ENCODE measurements at places on chromosomes 5 and 9.

DNA sequence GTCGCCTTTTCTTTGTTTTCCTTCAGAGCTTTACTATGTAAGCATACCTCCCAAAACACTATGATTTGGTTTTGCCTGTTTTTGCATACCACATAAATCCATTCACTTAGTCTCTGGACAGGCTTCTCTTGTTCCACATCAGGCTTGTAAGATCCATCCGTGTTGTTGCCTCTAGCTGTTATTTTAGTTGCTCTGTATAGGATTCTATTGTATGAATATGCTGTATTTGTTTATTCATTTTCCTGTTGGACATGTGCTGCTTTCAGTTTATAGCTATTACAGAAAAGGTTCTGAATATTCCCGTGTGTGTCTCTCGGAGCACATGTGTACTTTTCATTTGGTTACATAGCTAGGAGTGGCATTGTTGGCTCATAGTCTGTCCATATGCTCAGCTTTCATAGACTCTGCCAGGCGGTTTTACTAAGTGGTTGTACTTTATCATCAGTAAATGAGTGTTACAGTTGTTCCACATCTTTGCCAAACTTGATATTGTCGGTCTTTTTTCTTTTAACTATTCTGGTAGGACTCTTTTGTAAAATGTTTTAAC lies 41.8 kb downstream of the NUP214 start:
- DNase-seq: no peak

DNA sequence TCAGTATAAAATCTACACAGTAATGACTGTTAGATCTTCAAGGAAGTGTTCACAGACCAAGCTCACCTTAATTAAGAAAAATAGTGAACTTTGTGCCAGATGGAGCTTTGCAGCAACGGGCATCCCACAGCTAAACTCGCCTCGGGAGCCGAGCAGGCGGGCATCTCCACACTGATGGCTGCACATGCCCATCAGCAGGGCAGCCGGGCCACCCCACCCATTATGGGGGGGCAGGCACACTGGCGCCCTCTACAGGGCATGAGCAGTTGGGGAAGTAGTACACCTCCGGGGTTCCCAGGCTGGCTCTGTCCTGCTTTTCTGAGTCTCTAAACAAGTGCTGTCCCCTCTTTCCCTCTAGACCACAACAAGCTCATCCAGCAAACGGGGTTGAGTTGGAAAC lies 21.6 kb downstream of the ANKS6 start:
- no peak for DNase-seq

GRCh38 chr9:33459115-33459514 lies 11.7 kb upstream of the AQP3 start:
- DNase-seq: no peak

DNA sequence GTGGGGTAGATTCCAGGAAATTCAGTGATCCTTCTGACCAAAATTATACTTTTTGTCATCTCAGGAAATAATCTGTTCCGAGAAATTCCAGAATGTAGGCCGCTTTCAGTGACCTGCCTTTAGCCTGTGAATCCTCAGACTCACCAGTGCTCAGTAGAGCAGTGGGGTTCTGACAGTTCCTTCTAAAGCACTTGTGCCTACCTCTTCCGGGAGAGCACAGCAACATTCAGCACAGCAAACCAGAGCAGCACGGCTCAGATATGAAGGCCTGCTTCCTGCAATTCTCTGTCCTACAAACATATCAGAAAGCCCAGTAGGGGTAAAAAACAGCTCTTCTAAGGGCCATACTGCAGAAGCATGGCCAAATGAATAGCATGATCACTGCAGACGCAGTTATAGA lies 15.0 kb downstream of the FANCC start:
- no peak for DNase-seq

- no peak for DNase-seq
These were observed 181.6 kb upstream of the DMRTA1 start for GRCh38 chr9:22265038-22265437.

DNA sequence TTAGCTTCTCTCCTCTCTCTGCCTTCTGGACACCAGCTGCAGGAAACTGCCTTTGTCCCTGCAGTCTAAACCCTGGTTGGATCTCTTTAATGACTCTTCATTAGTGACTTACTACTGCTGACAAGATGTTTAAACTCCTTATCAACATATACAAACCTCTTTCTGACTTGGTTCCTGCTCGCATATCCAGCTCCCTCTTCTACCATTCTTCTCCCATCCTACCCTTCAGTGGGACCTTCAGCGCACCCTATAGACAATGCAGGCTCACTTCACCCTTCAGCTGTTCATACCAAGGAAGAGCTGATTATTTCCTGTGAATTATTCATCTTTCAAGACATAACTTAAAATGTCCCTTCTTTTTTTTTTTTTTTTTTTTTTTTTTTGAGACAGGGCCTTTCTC lies 436.5 kb downstream of the KIAA0825 start:
- peak; percentile 8 for DNase-seq

- no peak for DNase-seq
These were observed 142.4 kb upstream of the ERCC6L2 start for GRCh38 chr9:95732802-95733688.

DNA sequence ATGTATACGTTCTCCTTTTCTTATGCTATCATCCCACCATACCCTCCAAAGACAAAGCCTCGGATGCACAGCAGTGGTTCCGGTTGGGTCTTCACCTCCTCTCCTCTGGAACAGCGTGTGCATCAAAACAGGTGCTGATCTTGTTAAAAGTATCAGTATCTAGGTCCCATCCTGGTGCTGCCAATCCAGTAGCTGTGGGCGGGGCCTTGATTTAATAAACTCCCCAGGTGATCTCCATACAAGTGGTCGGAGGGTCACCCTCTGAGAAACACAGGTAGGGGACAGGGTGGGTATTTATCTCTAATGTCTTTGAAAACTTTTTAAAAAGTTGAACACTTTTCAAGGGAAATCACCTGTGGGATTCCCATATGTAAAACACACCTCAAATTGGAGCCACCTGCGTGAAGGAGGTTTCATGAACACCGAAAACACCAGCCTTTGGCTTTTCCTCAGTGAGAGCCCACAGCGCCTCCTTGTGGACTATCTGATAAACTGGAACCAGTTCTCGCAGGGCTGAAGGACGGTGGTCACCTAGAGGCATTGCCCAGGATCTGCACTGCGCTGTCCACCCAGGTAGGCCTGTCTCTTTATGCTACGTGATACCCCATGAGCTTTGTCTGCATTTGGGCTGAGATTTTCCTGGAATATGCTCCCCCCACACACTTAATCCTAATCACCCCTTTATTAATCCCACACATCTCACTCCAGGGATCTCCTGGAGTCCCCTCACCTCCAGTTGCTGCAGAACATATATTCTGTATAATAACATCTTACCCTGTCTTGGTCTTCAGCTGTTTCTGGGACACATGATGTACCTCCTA lies 80.5 kb upstream of the EPB41L4B start:
- no peak for DNase-seq

DNA sequence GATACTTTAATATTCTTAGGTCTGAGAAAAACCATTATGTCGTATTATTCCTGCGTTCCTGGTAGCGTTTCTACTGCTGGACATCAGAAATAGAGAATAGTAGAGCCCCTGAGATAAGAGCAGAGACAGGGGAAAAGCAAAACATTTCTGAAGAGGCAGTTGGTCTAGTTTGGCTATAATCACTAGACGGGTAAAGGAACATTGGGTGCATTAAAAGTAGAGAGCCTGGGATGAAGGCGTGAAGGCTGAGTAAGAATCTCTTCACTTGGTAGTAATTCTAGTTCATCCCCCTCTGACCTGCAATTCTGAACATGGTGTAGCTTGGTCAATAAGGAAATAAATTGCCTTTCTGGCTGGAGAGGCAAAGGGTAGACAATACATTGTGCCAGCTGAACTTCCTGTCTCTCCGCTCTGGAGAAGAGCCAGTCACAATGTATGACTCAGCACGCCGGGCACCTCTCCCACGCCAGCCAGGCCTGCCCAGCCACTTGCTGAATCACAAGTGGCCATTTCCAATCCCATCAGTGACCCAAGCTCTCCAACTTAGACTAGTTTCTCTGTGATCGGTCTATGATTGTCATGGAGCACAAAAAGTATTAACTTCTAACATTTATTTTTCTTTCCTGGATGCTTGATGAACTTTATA lies 75.4 kb downstream of the STK32A start:
- no peak for DNase-seq

DNA sequence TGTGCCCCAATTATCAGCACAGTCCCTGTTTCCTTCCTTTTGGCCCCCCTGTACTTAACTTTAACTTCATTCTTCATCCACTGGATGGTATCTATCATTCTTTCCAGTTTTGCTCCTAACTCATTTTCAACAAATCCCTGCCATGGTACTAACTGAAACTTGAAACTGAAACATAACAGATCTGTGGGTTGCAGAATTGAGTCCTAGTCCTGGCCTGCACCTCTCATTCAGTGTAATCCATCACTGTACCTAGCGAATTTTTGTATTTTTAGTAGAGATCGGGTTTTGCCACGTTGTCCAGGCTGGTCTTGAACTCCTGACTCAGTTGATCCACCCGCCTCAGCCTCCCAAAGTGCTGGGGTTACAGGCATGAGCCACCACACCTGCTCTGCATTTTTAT lies 15.3 kb upstream of the PIK3R1 start:
- no peak for DNase-seq

DNA sequence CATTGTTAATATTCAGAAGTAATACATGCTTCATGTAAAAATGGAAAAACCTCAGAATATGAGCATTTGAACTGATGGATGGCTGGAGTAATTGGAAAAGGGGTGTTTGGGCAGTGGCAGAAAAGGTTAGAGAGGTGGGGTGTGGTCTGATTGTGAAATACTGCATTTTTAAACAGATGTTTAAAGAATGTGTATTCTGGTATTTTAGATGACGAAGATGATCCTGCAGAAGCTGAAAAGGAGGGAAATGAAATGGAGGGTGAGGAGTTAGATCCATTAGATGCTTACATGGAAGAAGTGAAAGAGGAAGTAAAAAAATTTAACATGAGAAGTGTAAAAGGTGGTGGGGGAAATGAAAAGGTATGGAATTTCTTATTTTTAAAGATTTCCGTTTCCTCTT lies 18.8 kb downstream of the DDX46 start:
- DNase-seq: no peak

GRCh38 chr9:95989297-95989696 lies 113.8 kb downstream of the ERCC6L2 start:
- no peak for DNase-seq

DNA sequence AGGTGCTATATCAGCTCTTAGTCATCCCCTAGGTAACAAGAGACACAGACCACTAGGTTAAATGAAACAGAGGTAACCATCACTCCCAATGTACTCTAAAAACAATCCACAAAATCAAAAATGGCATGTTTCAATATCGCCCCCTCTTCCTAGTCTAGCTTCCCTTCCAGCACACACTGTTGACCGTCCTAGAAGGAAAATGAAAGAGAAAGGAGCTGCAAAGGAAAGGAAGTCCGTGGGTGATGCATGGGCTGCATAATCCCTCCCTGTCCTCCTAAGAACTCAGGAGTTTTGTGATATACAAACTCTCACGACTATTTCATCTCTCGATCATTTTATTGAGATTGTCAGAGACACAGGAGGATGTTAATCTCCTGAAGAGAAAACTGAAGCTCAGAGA lies 101.6 kb downstream of the RFK start:
- no peak for DNase-seq

- no peak for DNase-seq
These were observed 65.8 kb upstream of the STXBP1 start for GRCh38 chr9:127546125-127546832.

GRCh38 chr9:134346151-134346550 lies 19.9 kb downstream of the RXRA start:
- no peak for DNase-seq

GRCh38 chr9:128361296-128361985 lies 9.7 kb upstream of the URM1 start:
- DNase-seq: no peak

DNA sequence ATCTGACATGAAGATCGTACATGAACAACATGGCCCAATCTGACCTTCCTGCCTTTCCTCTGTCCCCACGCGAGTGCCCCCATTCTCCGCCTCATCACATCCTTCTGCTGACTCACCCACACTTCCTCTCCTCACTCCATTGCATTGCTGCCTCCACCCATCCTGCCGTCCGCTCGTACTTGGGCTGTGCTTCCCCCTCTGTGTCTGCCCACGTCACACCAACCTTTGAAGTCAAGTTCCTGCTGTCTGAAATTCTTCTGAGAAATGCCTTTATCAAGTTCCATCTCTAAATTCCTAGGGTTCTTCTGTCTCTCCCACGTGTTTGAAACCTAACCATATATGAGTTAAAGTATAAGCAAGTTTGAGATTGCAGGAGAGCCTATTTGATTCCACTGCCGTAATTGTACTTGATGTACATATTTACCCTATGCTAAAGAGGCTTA lies 18.0 kb upstream of the STARD4 start:
- peak; percentile 46 for DNase-seq

GRCh38 chr5:133902511-133903118 lies 65.8 kb downstream of the C5orf15 start:
- DNase-seq: no peak

DNA sequence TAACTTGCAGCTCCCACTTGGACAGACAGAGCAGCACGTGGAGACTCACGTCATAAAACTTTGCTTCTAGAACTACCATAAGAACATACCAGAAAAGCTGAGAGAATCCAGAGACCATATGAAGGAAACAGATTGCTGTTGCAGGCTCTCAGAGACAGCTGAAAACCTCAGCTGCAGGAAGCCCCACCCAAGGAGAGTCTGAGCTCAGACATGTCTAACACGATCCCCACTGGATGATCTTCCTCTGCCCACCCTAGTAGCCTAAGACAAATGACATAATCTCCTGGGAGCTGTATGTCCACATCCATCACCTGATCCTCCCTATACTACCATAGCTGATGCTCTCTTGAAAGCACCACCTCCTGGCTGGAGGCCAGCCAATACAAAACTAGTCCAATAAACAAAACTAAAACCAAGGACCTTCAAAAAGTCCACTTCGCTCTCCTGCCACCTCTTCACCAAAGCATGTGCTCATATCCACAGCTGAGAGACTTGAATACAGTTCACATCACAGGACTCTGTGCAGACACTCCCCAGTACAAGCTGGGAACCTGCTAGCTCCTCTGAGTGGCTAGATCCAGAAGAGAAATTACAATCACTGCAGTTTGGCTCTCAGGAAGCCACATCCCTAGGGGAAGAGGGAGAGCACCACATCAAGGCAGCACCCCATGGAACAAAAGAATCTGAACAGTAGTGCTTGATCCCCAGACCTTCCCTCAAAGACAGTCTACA lies 257.4 kb downstream of the TRIM36 start:
- peak; percentile 6 for DNase-seq

GRCh38 chr9:124339603-124340146 lies 75.6 kb downstream of the PSMB7 start:
- no peak for DNase-seq

DNA sequence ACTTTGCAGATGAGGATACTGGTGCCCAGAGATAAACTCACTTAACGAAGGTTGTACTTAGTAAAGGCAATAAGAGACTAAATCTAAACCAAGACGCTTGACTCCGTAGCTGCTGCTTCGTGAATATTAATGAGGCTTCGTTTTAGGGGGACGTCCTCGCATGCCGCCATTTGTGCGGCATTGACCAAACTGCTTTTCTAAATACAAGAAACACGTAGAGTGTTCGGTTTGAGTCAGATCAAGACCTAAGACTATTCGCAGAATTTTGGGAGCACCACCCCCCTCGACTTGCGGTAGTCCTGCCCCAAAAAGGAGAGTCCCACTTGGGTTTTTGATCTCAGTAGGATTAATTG lies 1.1 kb downstream of the NPM1 start:
- no peak for DNase-seq

- DNase-seq: no peak
These were observed 112.7 kb downstream of the HOMER1 start for GRCh38 chr5:79401216-79401615.

- no peak for DNase-seq
These were observed 8.8 kb downstream of the SLC26A2 start for GRCh38 chr5:149969181-149969930.

All from Jurkat, Clone E6-1 (cell line).